ENCODE measurements at places on chromosomes 12 and 14.

DNA sequence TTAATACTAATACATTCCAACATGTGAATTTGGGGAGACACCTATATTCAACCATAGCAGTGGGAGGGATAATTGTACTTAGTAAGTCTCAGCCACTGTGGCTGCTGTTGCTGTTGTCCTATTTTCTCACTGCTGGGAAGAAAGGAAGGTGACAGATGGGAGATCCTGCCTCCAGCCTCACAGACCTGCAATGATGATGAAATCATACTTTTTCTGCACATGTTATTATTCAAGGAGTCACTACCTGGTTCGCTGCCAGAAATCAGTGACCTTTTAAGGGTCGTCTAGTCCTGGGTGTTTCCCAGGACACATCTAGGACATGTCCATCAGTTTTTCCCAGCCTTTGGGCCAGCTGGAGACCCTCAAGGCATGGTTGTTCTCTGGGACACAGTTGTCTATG lies 106.2 kb upstream of the RPH3A start:
- no peak for DNase-seq

- no peak for DNase-seq
These were observed 17.9 kb upstream of the DCAF5 start for GRCh38 chr14:69170839-69171238.

DNA sequence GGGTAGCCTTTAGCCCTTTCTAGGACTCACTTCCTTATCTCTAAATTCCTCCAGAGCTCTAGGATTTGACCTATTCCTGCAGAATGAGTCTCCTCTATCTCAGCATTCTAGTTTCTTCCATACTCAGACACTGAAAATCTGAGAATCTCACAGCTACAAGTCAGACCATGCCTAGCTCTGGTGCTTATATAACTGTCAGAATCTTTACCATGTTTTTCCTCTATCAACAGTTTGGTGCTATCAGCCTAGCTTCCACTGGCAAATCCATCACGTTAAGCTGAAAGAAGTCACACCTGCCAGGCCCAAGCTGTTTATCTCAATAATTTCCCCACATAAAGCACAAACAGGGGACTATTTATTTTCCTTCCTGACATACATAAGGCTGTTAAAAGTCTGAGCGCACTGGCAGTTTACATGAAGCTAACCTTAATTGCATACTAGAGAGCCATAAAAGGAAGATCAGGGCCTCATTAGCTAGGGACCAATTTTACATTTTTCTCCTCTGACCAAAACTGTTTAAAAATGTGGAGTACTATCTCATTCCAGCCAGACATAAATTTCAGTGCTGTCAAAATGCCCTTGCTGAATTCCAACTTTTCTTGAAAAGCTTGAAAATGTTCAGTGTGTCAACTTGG lies 270.5 kb downstream of the C12orf75 start:
- DNase-seq: no peak

DNA sequence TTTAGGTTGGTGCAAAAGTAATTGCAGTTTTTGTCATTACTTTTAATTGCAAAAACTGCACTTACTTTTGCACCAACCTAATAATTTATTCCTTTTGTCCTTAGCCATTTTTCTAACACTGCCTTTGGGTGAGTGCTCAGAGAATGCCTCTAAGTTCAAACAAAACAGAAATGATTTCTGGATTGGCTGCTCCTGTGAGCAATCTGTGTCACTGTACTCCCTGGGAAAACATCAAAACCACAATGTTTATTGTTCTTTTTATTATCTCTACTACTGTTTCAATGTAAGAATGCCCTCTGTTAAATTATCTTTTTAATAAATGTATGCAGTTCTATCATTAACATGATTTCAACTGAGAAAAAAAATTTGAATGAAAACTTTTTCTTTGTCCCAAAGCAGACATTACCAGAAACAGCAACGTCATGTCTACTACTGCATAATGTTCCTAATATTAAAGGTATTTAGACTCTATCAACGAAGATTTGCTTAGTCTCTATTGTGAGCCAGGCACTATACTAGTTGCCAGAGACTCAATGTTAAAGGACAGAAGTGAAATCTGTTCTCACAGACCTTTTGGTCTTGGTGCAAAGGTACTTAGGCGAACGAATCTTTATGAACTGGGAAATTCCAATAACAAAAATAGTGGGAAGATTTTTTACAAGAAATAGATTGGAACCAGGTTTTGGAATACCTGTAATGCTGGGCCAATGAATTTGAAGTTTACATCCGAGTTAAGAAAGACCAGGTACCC lies 6.2 kb downstream of the SLC41A2 start:
- no peak for DNase-seq

- no peak for DNase-seq
These were observed 5.3 kb upstream of the CDCA4 start for GRCh38 chr14:105026033-105026785.

DNA sequence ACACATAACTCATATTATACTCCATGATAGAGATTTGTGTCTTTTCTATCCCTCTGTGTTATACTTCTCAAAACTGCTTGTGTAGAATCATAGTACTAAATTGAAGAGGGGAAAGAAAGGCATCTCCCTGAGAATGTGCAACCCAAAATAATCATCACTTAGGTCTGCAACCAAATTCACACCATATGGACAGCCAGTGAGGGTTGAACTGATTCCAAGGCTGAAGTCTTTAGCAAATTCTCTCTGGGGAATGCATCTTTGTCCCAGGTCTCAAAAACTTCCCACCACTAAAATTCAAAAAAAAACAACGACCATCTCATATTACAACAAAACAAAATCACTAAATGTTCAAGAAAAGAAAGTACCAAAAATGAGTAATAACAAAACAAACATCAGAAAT lies 11.0 kb downstream of the ZFC3H1 start:
- no peak for DNase-seq

- DNase-seq: no peak
These were observed 11.0 kb downstream of the GPR135 start for GRCh38 chr14:59454139-59454538.

DNA sequence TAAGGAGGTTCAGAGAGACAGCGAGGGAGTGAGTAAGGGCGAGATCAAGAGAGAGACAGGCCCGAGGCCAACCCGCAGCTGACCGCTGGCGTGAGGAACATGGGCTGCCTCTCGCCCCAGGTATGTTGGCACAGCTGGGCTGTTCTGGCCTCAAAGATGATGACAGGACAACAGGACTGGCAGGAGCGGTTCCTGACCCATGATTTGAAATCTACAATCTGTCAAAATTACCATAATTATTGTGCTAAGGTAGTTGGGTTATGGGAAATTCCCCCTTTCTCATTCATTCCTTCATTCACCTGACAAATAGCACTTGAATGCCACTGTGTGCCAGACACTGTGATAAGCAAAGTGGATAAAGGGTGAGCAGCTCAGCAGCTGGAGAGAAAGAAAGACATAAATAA lies 5.1 kb upstream of the ENDOU start:
- DNase-seq: no peak

GRCh38 chr12:97520106-97520505 lies 57.5 kb downstream of the RMST start:
- DNase-seq: no peak

DNA sequence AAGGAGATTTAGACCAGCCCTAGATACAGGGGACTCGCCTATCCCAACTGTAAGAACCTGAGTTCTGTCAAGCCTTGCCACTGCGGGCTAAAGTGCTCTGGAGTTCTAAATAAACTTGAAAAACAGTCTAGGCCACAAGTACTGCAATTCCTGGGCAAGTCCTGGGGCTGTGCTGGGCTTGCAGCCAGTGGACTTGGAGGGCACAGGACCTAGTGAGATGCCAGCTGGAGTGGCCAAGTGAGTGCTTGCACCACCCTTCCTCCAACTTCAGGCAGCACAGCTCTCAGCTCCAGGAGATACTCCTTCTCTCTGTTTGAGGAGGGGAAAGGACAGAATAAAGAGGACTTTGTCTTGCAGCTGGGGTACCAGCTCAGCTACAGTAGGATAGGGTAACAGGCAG lies 307.6 kb upstream of the FBXO33 start:
- no peak for DNase-seq

DNA sequence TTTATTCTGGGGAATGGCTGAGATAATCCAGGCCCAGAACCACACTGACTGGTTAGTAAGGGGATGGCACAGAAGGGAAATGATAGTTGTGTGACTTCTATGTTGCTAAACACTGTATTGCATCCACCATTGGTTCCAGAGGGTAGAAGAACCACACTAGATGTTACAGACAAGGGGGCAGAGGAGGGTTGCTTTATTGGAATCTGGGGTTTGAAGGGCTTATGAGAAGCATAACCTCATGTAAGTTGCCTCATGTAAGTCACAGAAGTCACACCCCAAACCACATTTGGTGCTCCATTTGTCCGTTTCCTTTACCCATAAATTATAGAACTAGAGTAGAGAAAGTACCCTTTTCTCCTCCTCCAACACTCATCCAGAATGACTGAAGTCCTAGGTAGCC lies 5.5 kb upstream of the PSMA6 start:
- DNase-seq: no peak

GRCh38 chr14:94395282-94395887 lies 7.0 kb upstream of the SERPINA1 start:
- peak; percentile 14 for DNase-seq

GRCh38 chr12:106736051-106736957 lies 38.2 kb upstream of the RIC8B start:
- DNase-seq: no peak

GRCh38 chr14:104425763-104426646 lies 153.6 kb upstream of the C14orf180 start:
- DNase-seq: peak; percentile 36

DNA sequence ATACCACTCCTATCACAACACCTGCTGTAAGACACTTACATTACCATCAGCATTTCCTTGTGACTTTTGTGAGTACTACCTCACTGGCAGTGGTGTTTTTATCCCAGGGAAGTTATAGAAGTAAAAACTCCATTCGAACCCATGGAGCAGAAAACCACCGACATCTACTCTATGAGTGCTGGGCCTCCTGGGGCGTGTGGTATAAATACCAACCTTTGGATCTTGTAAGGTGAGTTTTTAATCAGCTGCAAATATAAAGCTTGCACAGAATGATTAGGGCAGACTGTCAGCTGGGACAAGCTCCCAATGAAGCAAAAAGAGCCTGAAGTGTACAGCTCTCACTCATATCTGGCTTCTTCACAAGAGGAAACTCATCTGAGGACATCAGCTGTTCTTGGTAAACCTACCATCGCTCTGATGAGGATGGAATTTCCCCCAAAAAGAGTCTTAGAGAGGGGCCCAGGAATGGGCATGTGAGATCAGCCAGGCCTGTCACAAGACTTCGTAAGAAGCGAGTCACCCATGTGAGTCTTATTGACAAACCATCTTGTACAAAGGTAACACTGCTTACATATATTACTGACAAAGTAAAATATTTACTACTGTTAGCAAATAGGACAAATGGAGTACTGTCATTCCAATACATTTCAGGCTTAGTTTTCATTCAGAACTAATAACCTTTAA lies 170.0 kb downstream of the SLC5A8 start:
- no peak for DNase-seq

DNA sequence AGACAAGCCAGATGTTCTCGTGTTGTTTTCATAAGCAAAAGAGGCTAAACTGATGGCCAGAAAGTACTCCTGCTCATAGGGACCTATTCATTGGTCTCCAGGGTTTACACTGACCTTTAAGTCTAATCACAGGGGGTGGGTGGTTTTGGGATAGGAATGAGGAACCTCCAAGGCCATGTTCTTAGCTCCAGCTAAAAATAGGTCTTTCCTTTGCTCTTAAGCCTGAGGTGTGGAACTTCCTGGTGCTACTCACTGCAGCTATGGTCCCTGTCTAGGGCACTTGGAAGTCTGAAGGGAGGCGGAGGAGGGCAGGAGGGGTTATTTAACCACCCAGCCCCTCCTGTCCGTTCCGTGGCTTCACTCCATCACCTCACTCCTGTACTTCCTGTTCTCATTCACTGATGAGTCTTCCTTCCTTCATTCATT lies 18.6 kb downstream of the GPRC5A start:
- DNase-seq: no peak

GRCh38 chr12:14284184-14284722 lies 81.2 kb upstream of the ATF7IP start:
- no peak for DNase-seq

DNA sequence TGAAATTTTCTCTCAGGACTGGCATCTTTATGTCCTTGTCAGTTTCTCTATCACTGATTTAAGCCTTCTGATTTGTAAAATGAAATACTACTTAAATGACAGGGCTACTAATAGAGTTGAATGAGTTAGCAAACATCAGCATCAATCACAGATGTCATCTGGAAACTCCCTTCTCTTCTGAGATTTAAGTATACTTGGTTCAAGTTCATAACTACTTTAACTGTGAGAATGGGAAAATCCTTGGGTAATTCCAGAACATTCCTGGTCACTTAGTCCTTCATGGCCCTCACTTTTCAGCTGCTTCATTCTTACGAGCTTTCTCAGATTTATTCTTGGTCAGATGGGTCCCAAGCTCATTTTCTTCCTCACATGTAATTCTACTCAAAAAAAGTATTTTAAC lies 1655.3 kb upstream of the FLRT2 start:
- no peak for DNase-seq

DNA sequence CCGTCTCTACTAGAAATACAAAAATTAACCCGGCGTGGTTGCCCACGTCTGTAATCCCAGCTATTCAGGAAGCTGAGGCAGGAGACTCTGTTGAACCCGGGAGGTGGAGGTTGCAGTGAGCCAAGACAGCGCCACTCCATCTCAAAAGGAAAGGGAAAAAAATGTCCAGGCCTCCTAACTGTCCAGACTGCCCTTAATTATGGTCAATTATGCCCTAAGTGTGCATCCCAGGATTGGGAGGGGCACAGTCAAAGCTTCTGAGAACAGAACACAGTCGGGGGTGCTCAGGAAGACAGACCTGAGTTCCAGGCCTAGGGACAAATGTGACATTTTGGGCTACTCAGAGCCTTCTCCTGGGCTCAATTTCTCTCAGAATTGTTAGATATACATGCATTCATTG lies 31.8 kb upstream of the SMUG1 start:
- no peak for DNase-seq

DNA sequence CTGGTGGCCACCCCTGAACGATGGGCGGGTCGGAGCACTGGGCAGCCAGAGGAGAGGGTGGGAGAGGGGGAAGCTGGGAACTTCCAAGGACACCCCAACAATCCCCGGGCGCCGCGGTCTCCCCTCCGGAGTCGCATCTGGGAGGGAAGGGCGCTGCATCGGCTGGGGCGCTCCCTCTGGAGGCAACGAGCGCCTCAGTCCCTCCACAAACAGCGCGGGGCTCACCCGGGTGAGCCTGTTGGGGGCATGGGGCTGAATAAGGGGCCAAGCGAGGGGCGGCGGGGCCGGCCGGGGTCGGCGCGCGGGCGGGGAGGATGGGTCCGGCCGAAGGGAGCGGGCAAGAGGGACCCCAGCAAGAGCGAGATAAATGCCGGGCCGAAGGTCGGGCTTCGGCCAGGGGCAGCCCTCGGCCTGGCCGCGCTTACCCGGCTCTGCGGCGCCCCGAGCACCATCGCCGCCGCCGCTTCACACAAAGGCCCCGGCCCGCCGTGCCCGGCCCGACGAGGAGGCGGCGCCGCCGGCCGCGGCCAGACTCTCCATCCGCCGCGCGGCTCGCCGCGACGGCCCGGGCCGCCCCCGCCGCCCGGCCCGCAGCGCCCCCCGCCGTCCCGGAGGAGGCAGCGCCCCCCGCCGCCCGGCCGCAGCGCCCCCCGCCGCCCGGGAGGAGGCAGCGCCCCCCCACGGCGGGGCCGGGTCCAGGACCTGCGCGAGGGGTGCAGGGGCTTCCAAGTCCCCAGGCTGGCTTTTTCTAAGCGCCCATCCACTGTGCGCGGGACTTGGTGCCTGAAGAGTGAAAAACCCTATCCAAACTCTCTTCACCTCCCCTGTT lies at the start of gene ZBTB39:
ZBTB39 (minus strand) TSS at position 567 of the 829 bp plus-strand sequence. CDS start 1,629 bp downstream, outside the sequence.
- peak; percentile 73 for DNase-seq

Data from coronary artery (tissue), 2 donors.